ENCODE measurements at places on chromosomes 4 and X.

- no peak for DNase-seq
These were observed at the start of gene NMU for GRCh38 chr4:55635741-55636655. TSS of gene NMU (minus strand) at chr4:55636298. CDS start at chr4:55636192, 106 bp downstream.

DNA sequence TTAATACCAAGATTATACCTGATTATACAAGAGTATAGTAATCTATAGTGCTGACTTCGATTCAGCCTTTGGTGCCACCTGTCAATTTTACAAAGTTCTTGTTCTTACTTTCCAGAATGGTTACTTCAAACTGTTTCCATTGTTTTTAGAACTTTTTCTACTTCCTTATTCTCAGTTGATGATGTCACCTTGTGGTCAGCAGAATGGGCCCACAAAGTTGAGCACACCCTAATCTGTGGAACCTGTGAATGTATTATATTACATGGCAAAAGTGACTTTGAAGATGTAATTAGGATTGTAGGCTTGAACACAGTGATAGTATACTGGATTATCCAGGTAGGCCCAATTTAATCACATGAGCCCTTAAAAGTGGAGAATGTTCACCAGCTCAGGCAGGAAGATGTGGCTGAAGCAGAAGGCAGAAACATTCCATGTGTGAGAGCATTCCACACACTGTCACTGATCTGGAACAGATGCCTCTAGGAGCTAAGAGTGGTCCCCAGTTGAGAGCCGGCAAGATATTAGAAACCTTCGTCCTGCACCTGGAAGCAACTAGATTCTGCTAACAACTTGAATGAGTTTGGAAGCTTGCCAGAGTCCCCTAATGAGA is 6.3 kb upstream of the SGMS2 start:
- DNase-seq = no peak

DNA sequence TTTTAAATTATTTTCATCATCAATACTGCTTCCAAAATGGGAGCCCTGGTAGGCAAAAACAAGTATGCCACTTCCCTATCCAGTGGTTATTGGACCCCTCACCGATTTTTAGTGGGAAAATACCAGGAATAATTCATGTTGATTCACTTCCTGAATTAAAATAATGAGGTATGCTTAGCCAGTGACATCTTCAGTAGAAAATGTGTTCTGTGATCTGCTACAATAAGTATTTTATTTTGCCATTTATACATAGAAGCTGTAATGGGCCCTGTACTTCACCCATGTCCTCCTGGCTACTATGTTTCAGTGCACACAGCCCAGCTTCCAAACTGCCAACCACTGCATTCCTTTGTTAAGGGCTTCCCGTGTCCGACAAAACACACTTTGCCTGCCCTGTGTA is 41.0 kb upstream of the KLHL34 start:
- DNase-seq = no peak

- no peak for DNase-seq
These were observed 89.6 kb upstream of the PRPS2 start for GRCh38 chrX:12701628-12702027.

DNA sequence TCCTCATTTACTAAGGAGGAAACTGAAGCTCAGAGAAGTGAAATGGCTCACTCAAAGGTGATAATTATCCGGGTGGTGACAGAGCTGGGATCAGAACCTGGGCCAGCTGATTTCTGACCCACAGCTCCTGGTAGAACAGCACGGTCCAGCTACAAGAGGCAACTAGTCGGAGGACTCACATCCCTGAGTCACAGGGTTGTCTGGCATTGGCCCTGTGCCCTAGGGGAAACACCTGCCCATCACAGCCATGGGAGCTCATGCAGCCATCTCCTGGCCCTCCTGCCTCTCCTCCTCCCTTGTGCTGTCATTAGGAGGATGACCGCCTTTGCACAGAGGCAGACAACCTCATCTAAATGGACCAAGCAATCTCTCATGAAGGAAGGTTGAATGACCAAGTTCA is 115.2 kb upstream of the TSPAN5 start:
- DNase-seq = no peak

- DNase-seq = no peak
These were observed 216.8 kb upstream of the PSAPL1 start for GRCh38 chr4:7651461-7651921.

- DNase-seq = no peak
These were observed 17.1 kb downstream of the USP46 start for GRCh38 chr4:52641854-52642563.

DNA sequence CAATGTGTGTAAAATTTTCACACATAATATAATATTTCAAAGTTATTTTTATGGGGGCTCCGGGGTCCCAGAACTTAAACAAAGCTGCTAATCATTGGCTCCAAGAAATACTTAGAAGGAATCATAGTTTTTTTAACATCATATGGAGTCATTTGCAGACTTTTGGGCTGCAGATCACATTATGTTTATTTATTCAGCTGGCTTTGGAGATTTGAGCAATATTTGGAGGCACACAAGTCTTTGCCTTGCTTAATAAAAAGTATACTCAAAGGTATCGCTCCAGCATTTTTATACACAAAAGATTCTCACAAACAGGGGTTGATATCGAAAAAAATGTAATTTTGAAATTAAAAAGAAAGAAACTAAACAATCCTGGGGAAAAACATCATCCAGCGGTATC is 382.5 kb upstream of the TENM3 start:
- no peak for DNase-seq
